ENCODE measurements at places on chromosomes 7 and 10.

- DNase-seq, result no peak
These were observed 37.5 kb downstream of the DENND11 start for GRCh38 chr7:141664450-141664849.

DNA sequence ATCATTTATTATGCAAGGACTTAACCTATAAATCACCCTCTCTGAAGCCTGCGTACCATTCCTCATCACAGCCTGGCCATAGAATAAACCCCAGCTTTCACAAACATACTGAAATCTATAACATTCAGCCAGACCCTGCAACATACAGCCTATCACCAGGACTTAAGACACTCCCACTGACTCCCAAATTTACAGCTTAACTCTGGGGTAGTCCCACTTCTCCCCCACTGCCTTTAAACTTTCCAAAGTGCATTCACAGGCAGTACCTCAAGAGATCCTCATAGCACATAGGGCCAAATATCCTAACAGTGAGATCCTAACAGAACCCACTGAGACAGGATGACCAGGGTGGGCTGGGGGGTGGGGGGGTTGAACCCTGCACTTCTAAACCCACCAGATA is 3.5 kb downstream of the LDB1 start:
- no peak for DNase-seq

- no peak for DNase-seq
These were observed 107.2 kb downstream of the ARHGAP21 start for GRCh38 chr10:24616536-24616935.

DNA sequence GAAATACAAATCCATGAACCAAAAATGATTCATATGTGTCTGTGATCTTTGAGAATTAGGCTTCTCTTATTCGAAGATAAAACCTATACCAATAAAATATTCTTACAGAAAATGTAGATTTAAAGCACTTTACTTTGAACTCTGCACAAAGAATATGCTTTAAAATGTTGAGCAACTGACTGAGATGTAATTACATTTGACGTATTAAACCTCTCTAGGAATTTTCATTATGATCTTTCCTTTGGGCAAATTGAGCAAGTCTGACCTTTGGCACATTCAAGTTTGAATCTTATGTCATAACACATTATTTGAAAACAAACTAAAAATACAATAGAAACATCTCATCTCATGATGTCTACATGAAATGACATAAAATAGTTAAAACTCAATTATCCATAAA is 69.2 kb upstream of the AHR start:
- no peak for DNase-seq

GRCh38 chr10:86723009-86723408 is 33.4 kb upstream of the BMPR1A start:
- no peak for DNase-seq

- DNase-seq, result no peak
These were observed 818 bp downstream of the GOT1 start for GRCh38 chr10:99429517-99430095.

GRCh38 chr10:69745698-69746097 is 56.0 kb upstream of the COL13A1 start:
- DNase-seq, result no peak

DNA sequence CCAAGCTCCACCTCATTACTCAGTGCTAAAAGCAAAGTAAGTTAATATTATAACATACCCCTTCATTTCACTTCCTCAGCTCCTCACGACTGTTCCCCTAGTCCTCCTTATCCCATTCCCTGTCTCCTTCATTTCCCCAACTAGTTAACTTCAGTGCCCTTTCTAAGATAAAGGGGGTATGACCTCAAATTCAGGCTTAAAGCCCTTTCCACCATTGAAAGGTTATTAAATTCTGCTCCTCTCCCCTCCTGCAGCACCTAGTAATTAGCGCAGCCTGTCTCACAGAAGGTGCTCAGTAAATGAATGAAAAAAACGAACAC is 1.0 kb downstream of the CRPPA start:
- no peak for DNase-seq

GRCh38 chr7:24318326-24318725 is 34.3 kb downstream of the NPY start:
- peak; percentile 4 for DNase-seq

GRCh38 chr7:13715534-13715933 is 273.9 kb downstream of the ETV1 start:
- no peak for DNase-seq

DNA sequence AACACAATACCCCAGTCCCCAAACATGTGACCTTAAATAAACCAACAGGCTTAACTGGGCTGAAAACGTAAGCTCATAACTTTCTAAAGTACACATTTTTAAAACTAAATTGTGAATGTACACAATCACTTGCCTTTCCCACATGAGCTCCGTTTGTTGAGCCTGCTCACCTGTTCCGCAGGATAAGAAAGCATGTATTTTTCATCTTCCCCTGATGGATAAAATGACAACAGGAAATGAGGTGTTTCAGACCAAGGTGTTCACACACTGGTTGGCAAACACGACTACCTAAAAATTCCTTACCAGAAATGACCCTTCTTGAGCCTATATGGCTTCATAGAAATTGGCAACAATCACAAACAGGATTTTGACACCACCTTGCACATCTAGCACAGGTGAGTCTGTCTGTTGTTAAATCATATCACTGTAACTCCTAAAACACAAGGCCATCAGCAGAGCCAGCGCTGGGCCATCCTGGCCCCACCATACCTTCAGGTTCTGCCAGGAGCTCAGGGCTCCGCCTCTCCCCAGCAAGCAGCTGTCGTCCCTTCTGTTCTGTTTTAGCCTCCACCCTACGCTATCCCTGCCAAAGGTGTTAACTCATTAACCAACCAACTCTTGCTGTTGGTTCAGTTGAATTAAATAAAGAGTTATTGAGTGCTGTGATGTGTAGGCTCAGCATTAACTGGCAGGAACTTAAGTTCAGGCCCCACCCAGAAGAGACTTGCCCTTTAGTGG is 73.6 kb upstream of the RNF32 start:
- no peak for DNase-seq

DNA sequence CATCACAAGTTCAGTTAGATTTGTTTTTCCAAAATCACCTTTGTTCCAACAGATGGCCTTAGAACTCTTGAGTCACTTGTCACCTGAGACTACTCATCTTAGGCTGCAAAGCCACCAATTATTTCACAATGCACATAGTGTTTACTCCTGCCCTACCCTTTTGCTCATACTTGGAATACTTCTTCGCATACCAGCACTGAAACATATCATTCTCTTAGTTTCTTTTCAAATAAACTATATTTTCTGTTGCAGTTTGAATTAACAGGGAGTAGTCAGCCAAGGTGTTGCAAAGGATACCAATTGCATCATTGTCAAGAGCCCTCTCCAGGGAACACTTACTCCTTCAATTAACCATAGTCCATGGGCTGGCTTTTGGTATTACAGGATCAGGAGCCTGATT is 71.0 kb downstream of the CASD1 start:
- DNase-seq, result no peak

- DNase-seq, result no peak
These were observed 146.8 kb downstream of the CALN1 start for GRCh38 chr7:72265071-72265904.

DNA sequence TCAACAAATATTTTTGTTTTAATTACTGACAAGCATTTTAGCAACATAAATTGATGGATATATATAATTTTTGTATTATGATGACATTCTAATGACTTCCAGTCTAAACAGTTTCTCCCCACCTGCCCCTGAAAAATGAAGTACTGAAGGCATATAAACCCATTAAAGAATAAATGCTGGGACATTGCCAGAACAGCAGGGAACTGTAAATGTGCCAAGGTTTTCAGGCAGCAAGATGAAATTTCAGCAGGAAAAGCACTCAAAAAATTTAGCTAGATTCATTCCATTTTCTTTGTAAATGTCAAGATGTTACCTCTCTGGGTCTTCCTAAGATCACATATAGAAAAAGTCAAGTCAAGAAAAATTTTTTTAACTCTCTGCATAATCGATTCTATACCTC is 11.0 kb upstream of the TLL2 start:
- no peak for DNase-seq

DNA sequence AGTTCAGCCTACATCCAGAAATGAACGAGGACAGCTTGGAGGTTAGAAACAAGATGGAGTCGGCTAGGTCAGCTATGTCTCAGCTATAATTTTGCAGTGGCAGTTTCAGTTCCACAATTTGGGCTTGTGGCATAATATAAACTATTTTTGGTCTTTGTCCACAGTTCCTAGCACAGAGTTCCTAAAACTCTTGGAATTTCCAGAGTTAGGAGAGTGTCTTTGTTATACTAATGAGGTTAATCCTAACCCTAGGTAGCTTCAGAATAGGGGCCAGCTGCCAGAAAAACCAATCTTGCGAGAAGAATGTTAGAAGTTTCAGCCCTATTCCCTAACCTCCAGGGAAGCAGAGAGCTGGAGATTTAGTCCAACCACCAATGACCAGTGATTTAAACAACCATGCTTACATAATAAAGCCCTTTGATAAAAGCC is 131.9 kb downstream of the AKR1D1 start:
- DNase-seq, result no peak

GRCh38 chr7:31335161-31335856 is 5.2 kb downstream of the NEUROD6 start:
- no peak for DNase-seq

DNA sequence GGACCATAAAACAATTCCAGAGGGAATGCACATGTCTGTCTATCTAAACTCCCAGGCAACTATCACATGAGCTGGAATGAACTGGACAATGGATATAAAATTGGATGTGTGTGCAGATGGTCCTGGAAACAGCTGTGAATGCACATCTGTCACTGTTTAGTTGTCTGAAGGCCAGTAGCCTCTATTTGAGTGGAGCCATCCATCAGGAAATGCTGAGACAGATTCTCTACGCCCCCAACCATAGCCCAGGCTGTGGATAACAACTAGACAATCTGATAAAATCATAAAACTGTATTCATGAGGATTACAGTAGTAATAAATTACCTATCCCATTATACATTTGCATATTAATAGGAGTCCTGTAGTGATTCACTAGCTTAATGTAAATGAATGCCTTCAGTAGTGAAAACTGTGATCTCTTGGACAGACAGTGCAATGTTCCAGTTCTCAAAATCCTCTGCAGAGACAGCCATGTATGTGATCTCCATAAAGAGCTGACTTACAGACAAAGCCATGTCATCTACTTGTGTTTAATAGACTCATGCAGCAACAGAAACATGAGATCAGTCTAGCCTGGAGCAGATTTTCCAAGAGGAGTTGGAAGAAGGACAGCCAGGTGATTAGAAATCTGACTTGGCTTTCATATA is 907.6 kb downstream of the KCNMA1 start:
- DNase-seq, result no peak

DNA sequence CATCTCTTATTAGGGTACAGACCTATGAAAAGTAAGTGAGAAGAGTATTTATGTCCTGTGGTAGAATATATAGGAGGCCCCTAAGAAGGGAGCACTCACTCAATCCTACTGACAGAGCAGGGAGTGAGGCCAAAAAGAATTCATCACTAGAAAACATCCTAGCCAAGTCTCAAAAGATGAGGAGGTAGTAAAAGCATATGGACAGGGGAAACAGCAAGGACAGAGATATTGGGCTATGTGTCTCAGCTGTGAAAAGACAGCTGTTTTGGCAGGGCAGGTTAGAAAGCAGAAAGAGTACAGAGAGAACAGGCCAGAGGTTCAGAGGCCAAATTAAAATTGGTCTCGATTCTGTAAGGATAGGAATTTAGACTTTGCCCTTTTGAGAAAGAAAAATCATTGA is 548.3 kb upstream of the ANKRD30A start:
- no peak for DNase-seq

GRCh38 chr10:52864201-52865106 is 91.9 kb upstream of the MBL2 start:
- no peak for DNase-seq

DNA sequence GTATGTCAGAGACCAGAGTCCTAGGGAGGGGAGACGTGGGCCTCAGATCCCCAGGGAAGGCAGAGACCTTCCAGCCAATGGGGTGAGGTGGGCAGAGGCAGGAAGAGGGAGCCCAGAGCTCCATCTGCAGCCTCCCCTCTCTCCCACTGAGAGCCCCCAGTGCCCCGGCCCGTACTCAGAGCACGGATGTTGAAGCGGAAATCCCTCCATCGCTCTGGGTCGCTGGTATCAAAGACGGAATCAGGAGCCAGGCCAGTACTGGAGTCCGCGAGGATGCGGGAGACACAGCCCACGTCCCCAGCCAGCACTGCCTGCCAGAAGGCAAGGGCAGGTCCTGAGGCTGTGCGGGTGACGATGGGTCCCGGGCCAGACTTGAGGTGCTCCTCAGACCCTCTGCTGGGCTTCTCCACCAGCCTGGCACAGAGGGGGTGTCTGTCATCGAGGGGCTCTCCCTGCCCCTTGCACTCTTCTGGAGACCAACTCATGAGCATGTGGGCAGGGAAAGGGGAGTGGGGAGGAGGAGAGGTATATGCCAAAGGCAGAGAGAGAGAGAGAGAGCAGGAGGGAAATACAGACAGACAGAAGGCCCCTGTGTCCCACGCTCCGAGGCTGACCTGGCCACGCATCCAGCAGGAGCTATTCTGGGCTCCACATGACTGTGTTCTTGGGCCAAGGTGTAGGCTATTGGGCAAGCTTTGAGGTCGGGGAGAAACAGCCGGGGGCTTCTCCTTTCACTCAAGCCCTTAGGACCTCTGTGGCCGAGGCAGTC is at the start of gene ASB10:
TSS of gene ASB10 (minus strand) at position 611 of the 769 bp plus-strand sequence. CDS start at position 491, 120 bp downstream.
- no peak for DNase-seq

DNA sequence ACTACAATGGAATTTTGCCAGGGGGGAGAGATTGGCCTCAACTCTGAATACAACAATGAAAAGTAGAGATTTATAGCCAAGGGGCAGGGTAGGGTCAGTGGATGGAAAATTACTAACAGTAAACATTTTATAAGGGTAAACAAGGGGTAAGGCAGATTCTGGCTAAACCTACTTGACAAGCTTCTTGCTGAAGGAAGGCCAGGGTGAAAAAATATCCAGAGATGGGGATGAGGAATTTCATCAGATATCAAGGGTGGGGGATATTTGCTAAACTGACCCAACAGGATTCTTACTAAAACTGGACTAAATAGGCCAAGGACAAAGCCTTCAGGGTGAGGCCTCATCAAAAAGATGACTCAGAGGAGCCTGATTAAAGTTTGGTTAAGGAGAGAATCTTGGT is 156.3 kb downstream of the RTKN2 start:
- DNase-seq, result no peak

DNA sequence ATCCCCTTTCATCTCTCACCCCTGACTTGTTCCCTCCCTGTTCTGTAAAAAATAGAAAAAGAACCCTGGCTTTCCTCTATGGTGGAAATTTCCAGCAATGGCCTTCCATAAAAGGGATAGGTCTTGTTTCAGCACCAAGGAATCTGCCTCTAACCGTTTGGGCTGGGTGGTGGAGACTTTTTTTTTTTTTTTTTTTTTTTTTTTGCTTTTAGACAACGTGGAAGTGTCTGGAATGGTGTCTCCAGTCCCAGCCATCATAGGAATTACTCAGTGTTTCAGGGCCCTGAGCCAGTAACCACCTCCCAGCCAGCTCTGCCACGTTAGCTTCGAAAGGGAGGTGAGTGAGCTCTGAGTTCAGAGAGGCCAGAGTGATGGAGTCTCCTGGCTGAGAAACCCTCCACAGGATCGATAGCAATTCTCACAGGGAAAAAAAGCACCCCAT is 97.3 kb upstream of the COL1A2 start:
- no peak for DNase-seq

GRCh38 chr10:115945701-115946445 is 327.1 kb downstream of the GFRA1 start:
- no peak for DNase-seq

GRCh38 chr10:62092301-62093030 is 176.2 kb downstream of the RTKN2 start:
- no peak for DNase-seq
